ENCODE measurements at places on chromosomes 1 and 21.
A peak's percentile ranks its signal among the peaks of the same experiment; 100 is the strongest.

DNA sequence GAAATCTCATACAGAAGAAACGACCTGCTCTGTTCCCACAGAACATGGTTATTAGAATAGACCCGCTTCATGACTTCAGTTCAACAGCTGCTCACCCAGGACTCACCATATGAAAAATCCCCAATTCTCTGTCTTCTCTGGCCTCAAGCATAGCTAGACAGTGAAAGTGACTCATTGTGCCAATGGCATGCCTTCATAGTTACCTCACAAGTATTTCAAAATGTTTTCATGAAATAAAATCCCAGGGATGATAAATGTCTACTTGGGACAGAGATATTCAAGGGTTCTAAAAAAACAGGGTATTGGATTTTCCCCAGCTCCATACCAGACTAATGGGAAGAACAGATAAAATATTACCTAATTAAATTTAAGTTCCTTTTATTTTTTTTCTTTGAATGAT is 82.3 kb downstream of the NOTCH2 start:
- DNase-seq, result no peak

DNA sequence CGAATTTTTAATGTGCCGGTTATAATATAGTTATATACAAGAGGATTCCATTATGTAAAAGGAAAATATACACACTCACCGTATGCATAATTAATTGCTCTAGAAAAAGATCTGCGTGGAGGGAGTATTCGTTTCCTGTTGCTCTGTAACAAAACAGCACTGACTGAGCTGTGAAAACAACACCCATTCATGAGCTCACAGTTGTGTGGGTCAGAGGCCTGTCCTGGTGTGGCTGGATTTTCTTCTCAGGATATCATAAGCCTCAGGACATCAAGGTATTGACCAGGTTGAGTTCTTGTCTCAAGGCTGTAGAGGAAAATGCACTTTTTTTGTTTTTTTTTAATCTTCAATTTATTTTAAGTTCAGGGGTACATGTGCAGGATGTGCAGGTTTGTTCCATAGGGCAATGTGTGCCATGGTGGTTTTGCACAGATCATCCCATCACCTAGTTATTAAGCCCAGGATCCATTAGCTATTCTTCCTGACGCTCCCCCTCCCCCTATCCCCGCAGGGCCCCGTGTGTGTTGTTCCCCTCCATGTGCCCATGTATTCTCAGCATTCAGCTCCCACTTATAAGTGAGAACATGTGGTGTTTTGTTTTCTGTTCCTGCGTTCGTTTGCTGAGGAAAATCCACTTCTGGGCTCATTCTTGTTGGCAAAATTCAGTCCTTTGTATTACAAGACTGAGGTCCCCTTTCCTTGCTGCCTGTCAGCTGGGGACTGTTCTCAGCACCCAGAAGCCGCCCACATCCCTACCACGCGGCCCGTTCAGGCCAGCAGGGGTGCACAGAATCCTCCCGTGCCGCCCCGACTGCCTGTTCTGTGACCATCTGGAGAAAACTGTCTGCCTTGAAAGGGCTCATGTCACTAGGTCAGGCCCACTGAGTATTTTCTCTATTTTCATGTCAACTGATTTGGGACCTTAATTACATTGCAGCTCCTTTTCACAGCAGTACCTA is 87.4 kb upstream of the ERRFI1 start:
- peak; percentile 51 for DNase-seq

- peak; percentile 93 for DNase-seq
Measured at GRCh38 chr1:1430114-1430982, 5.1 kb upstream of the VWA1 start.

GRCh38 chr1:104830534-104830933 is 1080.8 kb downstream of the AMY1C start:
- DNase-seq, result no peak

DNA sequence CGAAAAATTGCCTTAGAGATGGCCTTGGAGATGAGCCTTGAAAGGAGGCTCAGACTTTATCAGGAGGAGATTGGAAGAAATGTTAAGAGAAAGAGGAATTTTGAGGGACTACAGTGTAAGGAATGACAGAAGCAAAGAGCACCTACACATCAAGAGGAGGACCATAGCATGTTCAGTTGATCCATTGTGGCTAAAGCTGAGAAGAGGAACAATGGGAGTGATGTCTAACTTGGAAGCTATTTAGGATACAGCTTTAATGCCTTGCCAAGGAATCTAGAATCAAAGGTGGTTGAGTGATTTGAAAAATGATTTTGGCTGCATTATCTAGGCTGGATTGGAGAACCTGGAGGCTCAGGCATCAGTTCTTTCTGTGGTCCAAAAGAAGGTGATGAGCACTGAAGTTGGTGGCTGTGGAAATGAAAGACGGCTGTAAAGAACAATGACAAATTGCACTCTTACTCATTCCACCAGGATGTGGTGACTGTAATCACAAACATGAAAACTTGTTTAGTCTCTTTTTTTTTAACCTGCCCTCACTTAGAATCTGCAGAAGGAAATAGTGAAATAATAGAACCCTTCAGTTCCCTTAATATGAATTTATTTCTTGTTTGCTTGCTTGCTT is 11.3 kb downstream of the FAM20B start:
- DNase-seq, result no peak

GRCh38 chr1:156583821-156584622 is 4.5 kb downstream of the TTC24 start:
- DNase-seq, result peak; percentile 86

GRCh38 chr1:203522237-203522636 is 28.3 kb downstream of the OPTC start:
- no peak for DNase-seq

- DNase-seq, result no peak
Measured at GRCh38 chr1:52240592-52241210, 98.8 kb downstream of the ZFYVE9 start.

GRCh38 chr1:203442821-203443220 is 32.8 kb upstream of the PRELP start:
- no peak for DNase-seq

GRCh38 chr1:78122389-78122788 is 76.6 kb downstream of the GIPC2 start:
- no peak for DNase-seq

DNA sequence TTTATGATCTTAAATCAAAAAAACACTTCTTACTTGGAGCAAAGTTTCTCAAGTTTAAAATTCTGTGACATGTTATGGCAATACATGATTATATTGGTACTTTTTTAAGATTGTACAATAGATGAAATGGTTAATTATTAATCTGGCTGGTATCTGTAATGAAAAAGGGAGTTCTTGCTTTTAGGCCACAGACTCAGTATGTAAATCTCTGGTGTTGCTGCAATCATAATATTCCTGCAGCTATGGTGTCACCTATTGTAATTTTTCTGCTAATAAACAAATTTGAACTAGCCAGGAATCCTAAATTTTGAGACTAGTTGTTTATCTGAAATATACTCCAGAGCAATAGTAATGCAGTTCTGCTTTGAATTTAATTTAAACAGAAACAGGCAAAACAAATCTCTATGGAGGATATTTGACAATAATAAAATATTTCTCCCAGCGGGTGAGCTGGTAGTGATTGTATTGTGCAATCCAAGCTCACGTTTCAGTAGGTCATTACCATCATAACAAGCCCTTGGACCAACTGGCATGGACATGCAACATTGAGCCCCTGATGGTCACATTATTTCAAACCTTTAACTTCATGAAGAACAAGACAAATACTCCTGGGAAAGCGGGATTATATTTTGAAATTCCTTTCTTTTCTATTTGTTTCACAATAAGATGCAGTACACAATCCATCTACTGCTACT is 77.2 kb upstream of the USH2A start:
- DNase-seq, result no peak

DNA sequence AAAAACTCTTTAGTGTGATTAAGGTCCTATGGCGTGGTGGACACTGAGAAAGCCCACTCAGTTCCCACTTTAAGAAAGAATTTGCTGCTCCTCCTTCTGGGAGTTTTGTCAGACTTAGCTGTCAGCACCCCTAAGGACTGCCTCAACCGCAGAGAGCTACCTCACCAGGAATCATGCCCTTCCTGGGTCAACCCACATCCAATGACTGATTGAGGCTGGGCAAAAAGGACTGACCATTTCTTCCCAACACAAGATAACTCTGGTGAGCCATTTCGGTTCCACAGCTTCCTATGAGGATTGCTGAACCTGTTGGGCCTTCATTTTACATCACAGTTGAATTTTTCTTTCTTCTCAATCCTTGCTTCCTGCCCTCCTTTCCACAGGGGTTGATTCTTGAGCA is 197.9 kb downstream of the NCAM2 start:
- DNase-seq, result no peak

- no peak for DNase-seq
Measured at GRCh38 chr1:96995351-96995750, 273.8 kb downstream of the PTBP2 start.

- DNase-seq, result no peak
Measured at GRCh38 chr21:21807598-21807903, 809.3 kb downstream of the NCAM2 start.

DNA sequence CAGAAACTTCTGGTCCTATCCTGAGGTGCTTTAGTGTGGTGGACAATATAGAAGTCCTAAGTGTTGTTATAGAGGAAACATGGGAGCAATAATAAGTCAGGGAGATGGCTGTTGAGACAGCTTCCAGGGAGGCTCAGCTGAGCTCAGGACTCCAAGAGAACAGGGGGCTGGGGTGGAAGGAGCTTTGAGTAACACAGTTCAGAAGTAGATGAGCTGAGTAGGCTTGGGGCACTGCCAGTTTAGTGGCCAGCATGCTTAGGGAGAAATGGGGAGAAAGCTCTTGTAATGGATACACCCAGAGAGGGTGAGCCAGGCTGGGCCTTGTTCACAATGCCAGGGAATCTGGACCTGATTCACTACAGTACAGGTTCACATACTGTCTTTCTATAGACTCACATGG is 201.6 kb downstream of the DAB1 start:
- no peak for DNase-seq

DNA sequence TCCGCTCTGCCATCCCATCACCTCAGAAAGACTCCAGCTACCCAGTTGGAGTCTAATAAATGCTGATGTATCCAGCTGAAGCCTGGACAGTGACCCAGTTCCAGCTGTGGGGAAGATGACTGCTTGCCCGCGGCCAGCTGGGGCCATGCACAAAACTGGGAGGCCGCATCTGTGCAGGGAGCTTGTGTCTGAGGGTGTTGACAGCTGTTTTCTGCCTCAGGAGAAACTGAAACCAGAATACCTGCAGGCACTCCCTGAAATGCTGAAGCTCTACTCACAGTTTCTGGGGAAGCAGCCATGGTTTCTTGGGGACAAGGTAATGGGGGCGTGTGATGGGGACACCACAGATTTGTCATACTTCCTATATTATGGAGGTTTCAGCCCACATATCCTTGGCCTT is 3.2 kb downstream of the GSTM2 start:
- DNase-seq, result no peak

DNA sequence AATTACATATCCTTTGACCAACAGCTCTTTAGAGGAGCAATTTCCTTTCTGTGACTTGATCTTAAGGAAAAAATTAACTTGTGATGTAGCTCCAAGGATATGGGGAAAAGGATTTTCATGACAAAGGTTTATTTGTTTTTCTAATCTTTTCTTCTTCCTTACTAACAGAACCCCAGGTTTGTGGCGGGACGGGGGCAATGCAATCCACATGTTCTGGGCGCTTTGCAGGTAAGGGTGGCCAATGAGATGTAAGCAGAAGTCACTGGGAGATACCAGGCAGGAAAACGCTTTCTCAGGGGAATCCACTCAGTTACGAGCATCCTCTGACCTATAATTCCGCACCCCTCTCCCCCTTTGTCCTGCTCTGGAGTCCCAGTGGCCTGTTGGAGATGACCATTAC is 122.0 kb downstream of the MRPS6 start:
- no peak for DNase-seq

GRCh38 chr1:38746941-38747600 is 112.5 kb downstream of the RRAGC start:
- DNase-seq, result peak; percentile 88

DNA sequence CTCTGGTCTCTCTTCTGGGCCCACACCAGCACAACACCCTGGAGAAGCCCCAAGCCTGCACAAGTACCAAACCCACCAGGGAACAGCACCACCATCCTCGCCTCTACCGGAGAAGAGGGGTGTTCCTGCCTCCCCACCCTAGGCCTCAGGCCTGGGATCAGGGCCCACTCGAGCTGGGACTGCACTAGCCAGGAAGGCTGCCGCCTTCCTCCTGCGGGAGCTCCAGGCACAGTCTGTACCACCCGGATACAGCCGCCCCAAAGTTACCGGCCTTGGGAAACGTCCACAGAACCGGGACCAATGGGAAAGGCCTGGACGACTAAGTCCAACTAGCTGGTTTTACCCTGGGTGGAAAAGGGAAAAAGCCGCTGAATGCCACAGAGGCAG is 3.4 kb downstream of the TAL1 start:
- DNase-seq, result no peak

DNA sequence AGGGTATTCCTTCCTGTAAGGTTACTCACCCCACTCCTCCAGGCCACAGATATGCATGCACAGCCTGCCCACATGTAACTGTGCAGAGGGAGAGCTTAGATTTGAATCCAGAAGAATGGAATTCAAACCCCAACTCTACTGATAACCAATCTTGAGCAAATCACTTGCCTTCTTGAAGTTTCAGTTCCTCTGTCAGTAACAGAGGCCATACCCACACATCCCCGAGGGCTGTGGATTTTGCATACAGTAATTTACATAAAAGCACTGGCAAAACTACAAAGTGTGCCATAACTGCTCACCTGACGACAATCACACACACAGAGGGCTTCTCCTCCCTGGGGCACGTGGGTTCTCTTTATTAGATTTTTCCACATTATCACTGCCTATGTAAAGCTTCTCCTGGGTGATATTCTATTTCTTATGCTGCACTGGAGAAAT is 18.6 kb downstream of the CD247 start:
- no peak for DNase-seq

GRCh38 chr1:164602101-164602422 is 43.1 kb downstream of the PBX1 start:
- DNase-seq, result peak; percentile 93

- DNase-seq, result no peak
Measured at GRCh38 chr1:228353601-228354371, 52.8 kb downstream of the TRIM11 start.

DNA sequence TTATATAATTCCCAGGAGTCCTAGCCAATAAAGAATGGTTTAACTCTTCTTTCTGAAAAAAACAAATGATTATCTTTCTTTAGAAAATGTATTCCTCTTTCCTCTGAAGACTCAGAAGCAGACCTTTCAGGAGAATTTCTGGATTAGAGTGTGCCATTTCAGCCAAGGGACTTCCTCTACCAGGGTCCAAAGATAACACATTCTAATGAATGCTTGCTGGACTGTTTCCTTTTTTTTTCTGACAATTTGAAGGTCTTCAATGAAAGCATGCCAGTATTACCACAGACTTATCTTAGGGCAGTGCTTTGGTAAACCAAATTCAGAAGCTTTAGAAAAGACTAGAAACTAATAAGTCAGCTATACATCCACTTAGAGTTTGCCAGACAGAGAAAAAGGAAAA is 80.5 kb downstream of the RERE start:
- DNase-seq, result no peak

GRCh38 chr21:45255381-45256020 is 32.2 kb downstream of the POFUT2 start:
- DNase-seq, result peak; percentile 52

Data from islet precursor cell (in vitro differentiated cells).